ENCODE measurements at places on chromosomes 5 and 9.

GRCh38 chr5:56983593-56984361 lies 31.9 kb upstream of the MIER3 start:
- DNase-seq, result no peak

GRCh38 chr9:116959809-116960208 lies 272.7 kb downstream of the TRIM32 start:
- DNase-seq, result no peak

GRCh38 chr9:20729523-20729922 lies 45.5 kb downstream of the FOCAD start:
- no peak for DNase-seq

- DNase-seq, result no peak
These were observed 26.6 kb downstream of the MRPL22 start for GRCh38 chr5:154967421-154968024.

DNA sequence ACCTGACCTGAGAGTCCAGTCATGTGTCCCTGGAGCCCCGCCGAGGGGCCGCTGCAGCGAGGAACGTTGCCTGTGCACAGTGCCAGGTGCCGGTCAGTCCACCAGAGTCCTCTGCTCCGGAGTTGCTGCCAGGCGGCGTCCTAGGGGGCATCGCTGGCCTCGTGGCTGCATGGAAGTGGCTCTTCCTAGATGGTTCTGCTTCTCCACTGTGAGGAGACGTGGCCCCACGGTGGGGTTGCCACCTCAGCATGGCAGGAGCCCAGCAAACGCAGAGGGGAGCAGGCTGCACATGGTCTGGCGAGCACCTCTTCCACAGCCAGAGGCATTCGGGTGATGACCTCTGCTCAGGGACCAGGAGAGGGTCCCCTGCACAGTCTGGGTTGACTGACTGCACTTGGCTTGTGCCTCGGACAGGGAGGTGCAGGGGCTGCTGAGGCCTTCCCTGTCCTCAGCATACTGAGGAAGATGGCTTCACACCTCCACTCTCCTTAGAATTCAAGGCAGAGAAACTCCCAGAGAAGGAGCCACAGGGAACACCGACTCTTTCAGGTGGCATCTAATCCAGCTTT lies 25.9 kb upstream of the POMT1 start:
- DNase-seq, result no peak

Measured in activated naive CD8-positive, alpha-beta T cell treated with anti-CD3 and anti-CD28 coated beads, Interleukin-2, amount 50 U/mL, for 24 hours (primary cell).